Activated T-helper 2 cell treated with anti-CD3 and anti-CD28 coated beads, Interferon-gamma antibody, Interleukin-2, Interleukin-4, amounts not matched to agents 10 μg/mL and 5 μg/mL and 100 μg/mL, durations not matched to agents 14 hours and 24 hours and 36 hours (primary cell): ENCODE measurements at places on chromosomes 11 and 22.
A peak's percentile ranks its signal among the peaks of the same experiment; 100 is the strongest.

GRCh38 chr11:5600374-5600851, 4.0 kb downstream of the TRIM6 start:
- no peaks in the 10 kb centered on the region for H3K36me3 ChIP-seq
- H3K27me3 ChIP-seq = peaks cover 2% of the 10 kb centered on the region
- no peak overlapping the region for H3K27ac ChIP-seq
- peak; percentile 44 for DNase-seq
- no peak overlapping the region for H3K4me3 ChIP-seq

GRCh38 chr11:64233913-64234586, at the start of gene VEGFB:
Gene VEGFB (plus strand): TSS chr11:64234584. CDS start chr11:64234834, 250 bp downstream.
- DNase-seq = peak; percentile 71
- peaks cover 20% of the 10 kb centered on the region for H3K4me1 ChIP-seq
- H3K27me3 ChIP-seq = no peaks in the 10 kb centered on the region
- peaks cover 27% of the 10 kb centered on the region for H3K36me3 ChIP-seq

DNA sequence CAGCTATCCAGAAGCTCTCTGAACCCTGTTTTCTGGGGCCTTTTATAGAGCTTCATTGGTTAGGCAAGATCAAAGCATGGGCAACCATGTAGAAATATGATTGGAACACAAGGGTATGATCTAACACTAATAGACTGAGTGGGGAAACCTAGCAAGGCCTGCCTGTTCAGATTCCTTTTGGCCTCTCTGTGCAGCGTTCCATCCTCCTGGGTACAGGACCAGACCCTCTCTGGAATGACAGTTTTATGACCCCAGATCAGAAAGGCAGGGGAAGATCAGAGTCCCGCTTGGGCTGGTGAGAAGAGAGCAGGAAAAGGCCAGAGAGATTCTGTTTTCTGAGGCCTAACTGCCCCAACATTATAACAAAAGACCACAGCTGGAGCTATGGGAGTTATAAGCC, 36.7 kb upstream of the VWA5A start:
- H3K36me3 ChIP-seq = no peaks in the 10 kb centered on the region
- DNase-seq = no peak
- H3K4me1 ChIP-seq = no peaks in the 10 kb centered on the region
- no peak overlapping the region for H3K4me3 ChIP-seq
- no peak overlapping the region for H3K27ac ChIP-seq

- H3K4me3 ChIP-seq = no peak overlapping the region
- no peaks in the 10 kb centered on the region for H3K27me3 ChIP-seq
- H3K27ac ChIP-seq = no peak overlapping the region
- no peak for DNase-seq
- H3K4me1 ChIP-seq = peaks cover 14% of the 10 kb centered on the region
Measured at GRCh38 chr11:68262544-68262827, 9.3 kb downstream of the C11orf24 start.

GRCh38 chr11:927871-928270, 2.2 kb downstream of the AP2A2 start:
- no peak overlapping the region for H3K27ac ChIP-seq
- no peaks in the 10 kb centered on the region for H3K27me3 ChIP-seq
- peaks cover 12% of the 10 kb centered on the region for H3K36me3 ChIP-seq
- no peak for DNase-seq
- H3K4me1 ChIP-seq = peaks cover 32% of the 10 kb centered on the region
- H3K4me3 ChIP-seq = no peak overlapping the region

DNA sequence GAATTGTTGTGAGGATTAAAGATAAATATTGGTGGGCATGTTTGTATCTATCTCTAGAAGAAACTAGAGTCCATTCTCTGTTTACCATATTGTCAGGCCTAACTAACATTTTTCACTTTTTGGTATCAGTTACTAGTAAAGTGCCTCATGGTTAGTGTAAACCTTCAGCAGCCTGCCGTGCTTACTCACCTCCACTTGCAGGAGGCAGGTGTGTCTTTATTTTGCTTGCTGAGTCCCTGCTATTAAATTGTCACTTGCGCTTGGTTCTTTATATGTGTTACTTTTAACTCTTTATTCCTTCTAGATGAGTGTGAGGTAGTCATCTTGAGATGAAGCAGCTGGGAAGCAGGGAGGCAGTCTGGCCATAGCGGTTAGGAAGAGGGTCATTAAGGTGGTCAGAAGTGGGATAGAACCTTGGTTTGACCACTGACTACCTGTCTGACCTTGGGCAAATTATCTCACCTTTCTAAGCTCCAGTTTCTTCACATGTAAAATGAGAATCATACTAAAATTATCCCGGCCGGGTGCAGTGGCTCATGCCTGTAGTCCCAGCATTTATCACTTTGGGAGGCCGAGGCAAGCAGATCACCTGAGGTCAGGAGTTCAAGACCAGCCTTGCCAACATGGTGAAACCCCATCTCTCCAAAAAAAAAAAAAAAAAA, 21.2 kb downstream of the PPP6R3 start:
- no peak for DNase-seq
- H3K4me3 ChIP-seq = no peak overlapping the region

DNA sequence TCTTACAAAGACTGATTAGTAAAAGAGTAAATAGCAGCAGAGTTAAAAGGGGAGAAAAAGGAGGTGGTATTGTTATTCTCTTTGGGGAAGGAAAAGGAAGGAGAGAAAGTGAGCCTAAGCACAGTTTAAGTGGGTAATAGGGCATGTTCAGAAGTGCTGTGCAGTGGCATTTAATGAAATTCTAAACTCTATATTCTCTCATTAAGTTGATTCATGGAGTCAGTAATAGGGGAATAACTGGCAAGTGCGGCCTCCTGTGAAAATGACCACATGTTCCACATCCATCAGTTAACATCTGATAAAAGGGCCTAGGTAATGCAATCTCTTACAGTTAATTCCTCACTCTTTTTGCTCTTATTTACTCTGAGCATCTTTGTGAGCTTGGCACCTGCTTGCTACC, 516.7 kb downstream of the JRKL start:
- H3K27ac ChIP-seq = no peak overlapping the region
- no peaks in the 10 kb centered on the region for H3K36me3 ChIP-seq
- H3K4me3 ChIP-seq = no peak overlapping the region

GRCh38 chr22:42811459-42811858, 45.6 kb downstream of the ARFGAP3 start:
- DNase-seq = no peak
- no peaks in the 10 kb centered on the region for H3K27me3 ChIP-seq
- H3K36me3 ChIP-seq = peaks cover 40% of the 10 kb centered on the region
- no peak overlapping the region for H3K27ac ChIP-seq
- H3K4me3 ChIP-seq = no peak overlapping the region
- H3K4me1 ChIP-seq = no peaks in the 10 kb centered on the region

DNA sequence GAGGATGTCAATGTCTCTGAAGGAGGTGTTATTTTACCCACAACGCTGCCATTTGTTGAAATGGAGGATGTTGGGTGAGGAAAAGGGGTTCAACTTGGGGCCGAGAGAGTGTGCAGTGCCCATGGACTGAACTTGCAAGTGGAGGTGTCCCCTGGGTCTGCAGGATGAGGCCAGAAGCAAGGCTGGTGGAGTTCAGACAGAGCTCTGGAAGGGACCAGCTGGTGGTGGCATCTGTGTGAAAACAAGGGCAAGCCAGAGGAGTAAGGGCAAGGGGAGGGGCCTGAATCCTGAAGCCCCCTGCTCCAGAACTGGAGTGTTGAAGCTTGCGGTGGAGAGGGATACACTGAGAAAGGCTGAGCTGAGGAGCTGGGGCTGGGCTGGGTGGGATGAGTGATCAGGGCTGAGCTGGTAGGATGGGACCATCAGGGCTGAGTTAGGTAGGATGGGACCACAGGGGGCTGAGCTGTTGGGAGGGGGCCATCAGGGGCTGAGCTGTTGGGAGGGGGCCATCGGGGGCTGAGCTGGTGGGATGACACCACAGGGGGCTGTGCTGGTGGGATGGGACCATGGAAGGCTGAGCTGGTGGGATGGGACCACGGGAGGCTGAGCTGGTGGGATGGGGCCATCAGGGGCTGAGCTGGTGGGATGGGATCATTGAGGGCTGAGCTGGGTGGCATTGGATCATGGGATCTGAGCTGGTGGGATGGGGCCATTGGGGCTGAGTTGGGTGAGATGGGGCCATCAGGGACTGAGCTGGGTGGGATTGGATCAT, 13.4 kb upstream of the CTSD start:
- no peak overlapping the region for H3K4me3 ChIP-seq
- peaks cover 10% of the 10 kb centered on the region for H3K4me1 ChIP-seq
- H3K36me3 ChIP-seq = no peaks in the 10 kb centered on the region
- no peaks in the 10 kb centered on the region for H3K27me3 ChIP-seq
- DNase-seq = no peak
- no peak overlapping the region for H3K27ac ChIP-seq

DNA sequence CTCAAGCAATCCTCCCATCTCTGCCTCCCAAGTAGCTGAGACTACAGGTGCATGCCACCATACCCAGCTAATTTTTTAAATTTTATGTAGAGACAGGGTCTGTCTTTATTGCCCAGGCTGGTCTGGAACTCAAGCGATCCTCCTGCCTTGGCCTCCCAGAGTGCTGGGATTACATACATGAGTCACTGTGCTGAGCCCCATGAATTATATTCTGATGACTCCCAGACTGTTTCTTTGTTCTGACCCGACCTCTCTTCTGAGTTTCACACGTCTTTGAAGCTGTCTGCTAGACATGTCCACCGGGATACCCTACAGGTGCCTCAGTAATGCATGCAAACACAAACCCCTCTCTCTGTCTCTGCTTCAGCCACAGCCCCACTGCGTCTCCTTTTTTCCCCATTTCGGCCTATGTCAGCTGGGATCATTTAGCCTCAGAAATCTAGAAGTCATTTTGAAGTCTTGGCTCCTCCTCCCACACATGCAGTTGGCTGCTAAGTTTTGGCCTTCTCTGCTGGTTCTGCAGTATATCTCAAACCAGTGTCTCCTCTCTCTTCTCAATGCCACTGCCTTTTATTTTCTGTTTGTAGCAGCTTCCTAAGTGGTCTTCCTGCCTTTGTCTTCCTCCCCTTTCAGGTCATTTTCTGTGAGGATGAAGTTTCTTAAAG, 4.8 kb downstream of the VPS26B start:
- H3K27ac ChIP-seq = no peak overlapping the region
- DNase-seq = no peak
- H3K36me3 ChIP-seq = peaks cover 16% of the 10 kb centered on the region
- H3K27me3 ChIP-seq = no peaks in the 10 kb centered on the region
- H3K4me1 ChIP-seq = peaks cover 70% of the 10 kb centered on the region

GRCh38 chr22:19122752-19123492, 710 bp upstream of the DGCR2 start:
- no peak overlapping the region for H3K27ac ChIP-seq
- H3K4me3 ChIP-seq = peak overlapping the region; percentile 77
- H3K4me1 ChIP-seq = peaks cover 24% of the 10 kb centered on the region

- no peaks in the 10 kb centered on the region for H3K27me3 ChIP-seq
- no peaks in the 10 kb centered on the region for H3K36me3 ChIP-seq
- DNase-seq = no peak
- no peak overlapping the region for H3K27ac ChIP-seq
Measured at GRCh38 chr11:27934830-27935145, 173.2 kb downstream of the KIF18A start.

- H3K27ac ChIP-seq = no peak overlapping the region
- H3K4me3 ChIP-seq = no peak overlapping the region
- H3K36me3 ChIP-seq = no peaks in the 10 kb centered on the region
- no peak for DNase-seq
Measured at GRCh38 chr22:39294571-39295468, 24.6 kb downstream of the RPL3 start.

GRCh38 chr11:78291503-78292108, 102.9 kb downstream of the USP35 start:
- H3K4me3 ChIP-seq = peak overlapping the region; percentile 17
- H3K27me3 ChIP-seq = no peaks in the 10 kb centered on the region
- peaks cover 70% of the 10 kb centered on the region for H3K36me3 ChIP-seq
- peak overlapping the region; percentile 92 for H3K27ac ChIP-seq
- peak; percentile 48 for DNase-seq

DNA sequence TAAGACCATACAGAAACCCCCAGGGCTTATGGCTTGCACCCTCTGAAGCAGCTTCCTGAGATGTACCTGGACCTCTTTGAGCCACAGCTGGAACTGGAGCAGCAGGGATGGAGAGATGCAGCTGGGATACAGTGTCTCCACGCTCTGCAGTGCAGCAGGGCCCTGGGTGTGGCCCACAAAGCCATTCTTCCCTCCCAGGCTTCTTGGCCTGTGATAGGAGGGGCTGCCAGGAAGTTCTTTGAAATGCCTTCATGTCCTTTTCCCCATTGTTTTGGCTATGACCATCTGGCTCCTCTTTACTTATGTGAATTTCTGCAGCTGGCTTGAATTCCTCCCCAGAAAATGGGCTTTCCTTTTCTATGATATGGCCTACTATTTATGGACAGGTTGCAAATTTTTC, 37.1 kb upstream of the RAB38 start:
- no peaks in the 10 kb centered on the region for H3K4me1 ChIP-seq
- H3K36me3 ChIP-seq = no peaks in the 10 kb centered on the region
- peaks cover 6% of the 10 kb centered on the region for H3K27me3 ChIP-seq

DNA sequence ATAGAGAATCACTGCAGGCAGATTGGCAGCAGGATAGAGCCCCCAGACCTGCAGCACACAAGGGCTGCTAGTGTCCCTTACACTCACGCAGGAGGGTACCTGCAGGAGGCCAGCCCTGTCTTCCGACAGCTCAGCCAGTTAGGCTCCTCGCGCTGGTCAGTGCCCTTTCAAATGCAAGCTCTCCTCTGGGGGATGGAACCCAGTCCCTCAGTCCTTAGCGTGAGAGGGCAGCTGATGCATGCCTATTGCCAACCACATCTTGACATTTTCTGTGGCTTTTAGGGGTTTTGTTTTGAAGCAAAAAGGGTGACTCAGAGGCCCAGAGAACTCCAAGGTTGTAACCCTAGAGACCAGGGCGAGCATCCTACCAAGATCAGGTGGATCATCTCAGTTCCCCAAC, 40.0 kb downstream of the WNT11 start:
- H3K27ac ChIP-seq = no peak overlapping the region
- no peaks in the 10 kb centered on the region for H3K36me3 ChIP-seq
- no peak overlapping the region for H3K4me3 ChIP-seq
- no peaks in the 10 kb centered on the region for H3K4me1 ChIP-seq
- DNase-seq = no peak

- no peaks in the 10 kb centered on the region for H3K4me1 ChIP-seq
- H3K27ac ChIP-seq = no peak overlapping the region
- H3K36me3 ChIP-seq = no peaks in the 10 kb centered on the region
- no peaks in the 10 kb centered on the region for H3K27me3 ChIP-seq
Measured at GRCh38 chr11:58994171-58994570, 54.9 kb downstream of the GLYATL1 start.

DNA sequence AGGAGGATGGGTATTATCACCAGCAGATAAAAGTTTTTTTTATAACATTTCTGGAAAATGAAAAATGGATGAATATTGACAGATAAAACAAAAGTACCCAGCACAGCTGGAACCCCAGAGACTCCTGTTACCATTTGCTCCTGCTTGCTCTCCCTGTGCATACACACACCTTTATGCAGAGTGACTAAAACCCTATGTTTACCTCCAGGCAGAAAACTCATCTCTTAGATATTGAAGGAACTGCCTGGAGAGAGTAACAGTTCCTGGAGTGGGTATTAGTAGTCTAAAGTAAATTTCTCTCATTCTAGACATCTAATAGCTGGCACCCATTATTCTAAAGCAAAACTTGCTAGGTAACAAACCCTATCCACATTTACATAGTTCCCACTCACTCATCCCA, 38.0 kb downstream of the CYP2R1 start:
- peaks cover 89% of the 10 kb centered on the region for H3K36me3 ChIP-seq
- H3K27me3 ChIP-seq = no peaks in the 10 kb centered on the region
- H3K4me1 ChIP-seq = peaks cover 20% of the 10 kb centered on the region
- no peak overlapping the region for H3K27ac ChIP-seq
- no peak overlapping the region for H3K4me3 ChIP-seq

- H3K27ac ChIP-seq = no peak overlapping the region
- no peak overlapping the region for H3K4me3 ChIP-seq
- H3K36me3 ChIP-seq = no peaks in the 10 kb centered on the region
- no peak for DNase-seq
- H3K27me3 ChIP-seq = peaks cover 32% of the 10 kb centered on the region
Measured at GRCh38 chr11:128956401-128957201, 13.9 kb upstream of the TP53AIP1 start.

- H3K27ac ChIP-seq = peak overlapping the region; percentile 38
- H3K4me1 ChIP-seq = peaks cover 13% of the 10 kb centered on the region
- peaks cover 85% of the 10 kb centered on the region for H3K36me3 ChIP-seq
- no peak overlapping the region for H3K4me3 ChIP-seq
Measured at GRCh38 chr22:36323182-36323854, 64.4 kb downstream of the MYH9 start.
